Camera-type eye (tissue), 1 donor: ENCODE measurements at places on chromosomes 5 and 9. TPM values are rescaled to one million over a fixed set of nuclear protein-coding genes. Genes with fewer than 3 reads are reported as not detected.

The MARCHF3 gene
- total RNA-seq: 23.3 TPM

The ANKRD33B gene
- total RNA-seq: 138 TPM

The CBY3 gene
- not detected for total RNA-seq

The BTF3 gene
- 293 TPM for total RNA-seq

The SLC31A1 gene
- total RNA-seq: 15.5 TPM

The THBS4 gene
- total RNA-seq: 217 TPM

The KLHL9 gene
- 68.1 TPM for total RNA-seq

The PTGR1 gene
- total RNA-seq: 44.8 TPM

The SLC6A19 gene
- total RNA-seq: 0.27 TPM

The CDH9 gene
- total RNA-seq: 1.6 TPM

The DOK3 gene
- 4.8 TPM for total RNA-seq

The LTC4S gene
- 1.1 TPM for total RNA-seq

The FOXD4L6 gene
- not detected for total RNA-seq

The HTR4 gene
- total RNA-seq: 0.27 TPM

The MYMK gene
- 2.1 TPM for total RNA-seq

The SLC45A2 gene
- total RNA-seq: 6.4 TPM

The DAB2IP gene
- total RNA-seq: 38.5 TPM

The ISL1 gene
- 29.4 TPM for total RNA-seq

The GAPT gene
- 0.77 TPM for total RNA-seq

The IFNA21 gene
- not detected for total RNA-seq

The RNF20 gene
- total RNA-seq: 46.0 TPM

The AMBP gene
- total RNA-seq: not detected

The SPINK4 gene
- not detected for total RNA-seq

The GCNT1 gene
- 15.8 TPM for total RNA-seq

The LCNL1 gene
- 1.2 TPM for total RNA-seq

The TLX3 gene
- total RNA-seq: not detected

The PGM5 gene
- total RNA-seq: 61.8 TPM

The COL15A1 gene
- 92.2 TPM for total RNA-seq

The MEIKIN gene
- 0.55 TPM for total RNA-seq

The MTMR12 gene
- 35.6 TPM for total RNA-seq

The LRRC70 gene
- total RNA-seq: 13.7 TPM

The NAA35 gene
- 51.6 TPM for total RNA-seq

The FOXD4 gene
- 0.82 TPM for total RNA-seq

The AGXT2 gene
- total RNA-seq: not detected

The TERT gene
- 1.8 TPM for total RNA-seq
